Stimulated activated CD8-positive, alpha-beta memory T cell treated with anti-CD3 and anti-CD28 coated beads, Interleukin-4, amount 100 ng/mL, for 4 hours (primary cell): ENCODE measurements at places on chromosomes 6 and 20.
A peak's percentile ranks its signal among the peaks of the same experiment; 100 is the strongest.

GRCh38 chr20:45987108-45987780, 15.2 kb upstream of the ZNF335 start:
- DNase-seq, result peak; percentile 54

DNA sequence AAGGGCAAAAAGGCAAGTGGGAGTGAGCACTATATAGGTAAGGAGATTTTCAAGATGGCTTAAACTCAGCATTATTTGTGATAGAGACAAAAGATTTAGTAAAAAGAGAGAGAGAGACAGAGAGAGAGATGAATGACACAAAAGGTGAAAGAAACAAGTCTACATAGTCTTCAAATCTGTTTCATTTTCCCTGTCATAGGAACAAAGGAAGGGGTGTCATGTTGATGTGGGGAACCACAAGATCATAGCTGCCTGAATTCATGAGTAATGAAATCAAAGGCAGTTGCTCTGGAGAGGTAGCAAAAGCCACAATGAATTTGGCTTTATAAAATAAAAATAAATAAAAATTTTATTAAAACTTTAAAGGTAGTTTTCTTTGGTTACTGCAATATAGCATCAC, 67.2 kb upstream of the PHIP start:
- no peak for DNase-seq

DNA sequence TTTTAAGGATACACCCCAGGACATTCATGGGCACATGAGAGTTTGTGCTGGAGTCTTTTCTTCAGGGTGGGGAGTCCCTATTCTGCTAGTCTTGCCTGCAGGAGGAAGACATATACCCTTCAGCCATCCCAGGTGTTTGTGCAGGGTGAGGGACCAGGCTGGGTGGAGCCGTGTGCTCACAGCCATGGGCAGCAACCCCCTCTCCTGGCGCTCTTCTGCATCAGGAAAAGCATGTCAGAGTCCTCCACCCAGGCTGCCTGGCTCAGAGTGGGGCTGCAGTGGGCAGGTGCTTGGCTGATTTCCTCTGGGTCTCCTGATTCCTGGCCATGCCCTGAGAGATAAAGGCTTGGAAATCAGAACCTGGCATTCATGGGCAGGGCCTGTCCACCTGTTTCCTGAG, 22.7 kb upstream of the MLN start:
- DNase-seq, result no peak

DNA sequence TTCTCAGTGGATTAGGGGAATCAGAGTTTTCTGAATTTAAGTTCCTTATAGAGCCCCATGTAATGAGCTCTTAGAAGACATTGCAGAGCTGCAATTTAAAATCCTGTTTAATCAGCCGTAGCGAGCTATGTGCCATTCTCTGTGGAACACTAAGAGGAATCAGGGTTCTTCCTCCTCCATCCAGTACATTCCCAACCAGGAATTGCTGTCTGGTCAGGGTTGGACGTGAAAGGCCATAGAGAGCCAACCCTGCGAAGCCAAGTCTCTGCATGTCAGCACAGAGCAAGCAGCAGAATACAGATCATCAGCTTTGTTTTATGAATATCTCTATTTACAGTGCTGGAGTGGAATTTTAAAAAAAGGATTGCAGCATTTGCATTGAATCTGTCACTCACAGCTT, 366.0 kb downstream of the LAMA2 start:
- DNase-seq, result no peak

DNA sequence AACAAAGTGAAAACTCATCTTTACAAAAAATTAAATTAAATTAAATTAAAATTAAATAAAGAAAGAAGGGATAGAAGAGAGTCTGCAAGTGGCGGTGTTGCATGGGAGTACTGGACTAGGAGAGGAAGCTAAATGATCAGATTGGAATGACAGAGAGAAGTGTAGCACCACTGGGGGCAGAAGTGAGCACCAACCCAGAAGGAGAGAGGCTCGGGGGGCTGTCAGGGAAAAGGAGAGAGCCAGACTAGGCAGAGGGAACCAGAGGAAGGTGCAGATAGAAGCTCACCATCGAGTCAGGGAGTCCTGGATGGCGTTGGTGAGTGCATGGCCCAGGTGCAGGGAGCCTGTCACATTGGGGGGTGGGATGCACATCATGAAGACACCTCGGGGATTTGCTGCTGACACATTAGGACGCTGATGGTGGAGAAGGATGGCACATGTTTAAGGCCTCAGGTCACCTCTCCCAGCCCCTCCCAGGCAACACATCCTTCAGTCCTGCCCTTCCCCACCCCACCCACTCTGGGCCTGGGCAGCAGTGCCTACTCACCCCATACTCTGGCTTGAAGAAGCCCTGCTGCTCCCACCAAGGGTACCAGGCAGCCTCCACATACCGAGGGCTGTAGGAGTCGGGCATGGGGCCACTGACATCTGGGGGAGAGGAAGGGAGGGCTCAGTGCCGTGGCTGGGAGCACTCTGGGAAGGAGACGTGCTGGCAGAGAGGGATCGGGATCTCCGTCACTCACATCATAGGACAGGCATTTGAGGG, 4.0 kb downstream of the VARS1 start:
- no peak for DNase-seq

DNA sequence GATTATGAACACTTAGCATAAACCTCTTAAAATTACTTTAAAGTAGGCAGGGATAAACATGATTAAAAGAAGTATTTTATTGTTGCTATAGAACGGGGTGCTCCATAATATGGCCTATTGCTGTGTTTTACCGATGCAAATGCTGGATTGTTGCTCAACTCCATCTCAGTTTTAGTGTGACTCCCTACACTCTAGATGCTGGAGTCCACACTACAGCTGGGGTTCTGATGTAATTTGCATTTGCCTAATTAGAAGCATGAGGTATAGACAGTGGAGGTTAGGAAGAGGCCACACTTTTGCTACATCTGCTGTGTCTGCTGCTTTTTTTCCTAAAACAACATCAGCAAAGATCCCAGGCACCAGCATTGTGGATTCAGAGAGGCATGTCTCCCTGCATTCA, 6.7 kb upstream of the HMGN3 start:
- DNase-seq, result no peak

DNA sequence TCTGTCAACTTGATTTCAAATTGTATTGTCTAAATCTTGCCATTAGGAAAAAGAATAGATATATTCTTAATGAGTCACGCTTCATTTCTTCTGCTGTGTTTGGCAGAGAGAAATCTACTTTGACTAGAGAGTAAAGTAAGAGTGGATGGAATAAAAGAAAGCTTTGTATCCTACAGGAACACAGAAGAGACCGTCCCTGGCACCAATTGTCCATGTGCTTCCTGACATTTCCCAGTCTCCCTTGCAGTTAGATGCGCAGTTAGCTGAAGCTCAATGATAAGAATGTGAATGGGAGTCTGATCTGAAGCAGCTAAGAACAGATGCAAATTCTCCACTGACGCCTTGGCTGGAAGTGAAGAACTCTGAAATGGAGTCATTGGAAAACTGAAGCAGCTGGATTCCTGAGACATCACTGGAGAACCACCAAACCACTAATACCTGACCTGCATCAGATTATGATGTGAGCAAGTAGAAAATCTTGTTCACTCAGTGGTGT, 528.2 kb upstream of the MARCKS start:
- no peak for DNase-seq

DNA sequence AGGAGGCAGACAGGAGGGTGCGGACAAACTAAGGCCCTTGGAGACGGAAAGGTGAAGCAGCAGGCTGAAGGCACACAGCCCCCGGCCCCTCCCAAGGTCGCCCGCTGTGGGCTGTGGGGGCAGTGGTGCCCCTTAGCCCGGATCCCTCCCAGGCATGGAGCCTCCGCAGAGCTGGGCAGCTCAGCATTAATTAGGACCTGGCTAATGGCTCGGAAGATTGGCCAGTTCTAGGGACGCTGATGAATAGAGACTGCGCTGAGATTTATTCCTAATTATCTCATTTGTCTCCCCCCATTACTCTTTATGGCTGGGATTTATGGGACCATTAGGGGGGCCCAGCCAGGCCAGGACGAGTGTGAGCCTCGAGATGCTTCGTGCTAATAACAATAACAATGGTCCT, 20.4 kb downstream of the MDFI start:
- DNase-seq, result no peak

DNA sequence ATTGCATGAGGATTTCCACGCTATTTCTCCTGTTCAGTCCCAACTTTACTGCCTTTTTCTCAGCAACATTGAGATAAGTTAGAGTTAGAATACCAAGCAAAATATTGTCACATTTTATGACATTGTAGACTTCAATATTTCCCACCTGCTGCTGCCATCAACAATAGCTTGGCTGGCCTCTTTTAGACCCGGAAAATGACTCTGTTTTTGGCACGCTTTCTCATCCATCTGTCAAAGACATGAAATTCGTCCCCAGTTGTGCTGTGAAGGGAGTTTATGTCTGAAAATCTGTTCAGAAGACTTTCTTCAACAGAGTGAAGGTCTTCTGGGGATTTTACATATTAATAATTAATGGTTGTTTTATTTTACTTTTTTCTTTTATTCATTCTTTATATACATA, 857.3 kb downstream of the FRK start:
- no peak for DNase-seq

- no peak for DNase-seq
These were observed 249.4 kb downstream of the DLL1 start for GRCh38 chr6:170041526-170041925.

GRCh38 chr6:119791736-119792135, 442.2 kb upstream of the MAN1A1 start:
- DNase-seq, result no peak

- DNase-seq, result no peak
These were observed 79.4 kb downstream of the IYD start for GRCh38 chr6:150448221-150448620.

DNA sequence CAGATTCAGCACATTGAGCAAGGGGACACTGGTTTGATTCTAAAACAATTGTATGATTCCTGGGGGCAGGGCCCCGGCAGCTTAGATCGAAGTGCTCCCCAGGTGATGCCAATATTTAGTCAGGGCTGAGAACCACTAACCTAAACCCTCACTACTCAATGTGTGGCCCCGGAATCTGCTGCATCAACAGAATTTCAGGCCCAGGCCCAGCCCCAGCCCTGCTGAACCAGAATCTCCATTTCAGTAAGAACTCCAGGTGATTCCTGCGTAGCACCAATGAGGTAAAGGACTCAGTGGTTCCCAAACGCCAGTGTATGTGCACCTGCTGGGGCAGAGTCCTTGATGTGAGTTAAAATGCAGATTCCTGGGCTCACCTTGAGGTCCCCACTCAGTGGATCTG, 152.8 kb upstream of the KCNG1 start:
- no peak for DNase-seq

DNA sequence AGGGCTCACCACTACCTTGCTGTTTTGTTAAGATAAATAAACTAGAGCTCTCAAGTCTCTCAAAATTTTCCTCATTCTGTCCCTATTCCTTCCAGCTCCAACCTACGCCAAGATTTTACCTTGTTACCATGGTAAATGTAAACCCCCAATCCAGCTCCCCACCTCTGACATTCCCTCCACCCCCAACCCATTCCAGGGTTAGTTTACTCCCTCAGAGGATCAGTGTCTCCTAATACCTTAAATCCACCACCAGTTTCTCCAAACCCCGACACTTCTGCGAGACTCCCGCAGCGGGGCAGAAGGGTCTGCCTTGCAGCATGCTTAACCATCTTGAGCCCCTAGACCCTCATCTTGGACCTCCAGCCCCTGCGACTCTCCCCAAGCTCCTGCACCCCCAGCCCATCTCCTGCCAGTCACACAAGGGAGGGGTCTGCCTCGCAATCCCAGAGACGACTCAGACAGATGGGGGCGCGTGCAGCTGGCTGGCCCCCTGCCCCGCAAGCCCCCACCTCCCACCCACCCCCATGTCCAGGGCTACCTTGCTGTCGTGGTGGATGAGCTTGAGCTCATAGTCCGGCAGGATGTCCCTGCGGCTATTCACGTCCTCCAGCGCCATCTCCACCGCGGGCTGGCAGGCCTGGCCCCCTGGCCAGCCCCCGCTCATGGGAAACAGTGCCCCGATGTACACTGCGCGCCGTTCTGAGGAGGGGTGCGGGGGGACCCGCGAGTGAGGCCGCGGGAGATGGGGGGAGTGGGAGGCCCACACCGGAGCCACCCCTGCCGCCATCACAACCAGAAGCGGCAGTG, 5.8 kb downstream of the GABBR1 start:
- DNase-seq, result no peak

DNA sequence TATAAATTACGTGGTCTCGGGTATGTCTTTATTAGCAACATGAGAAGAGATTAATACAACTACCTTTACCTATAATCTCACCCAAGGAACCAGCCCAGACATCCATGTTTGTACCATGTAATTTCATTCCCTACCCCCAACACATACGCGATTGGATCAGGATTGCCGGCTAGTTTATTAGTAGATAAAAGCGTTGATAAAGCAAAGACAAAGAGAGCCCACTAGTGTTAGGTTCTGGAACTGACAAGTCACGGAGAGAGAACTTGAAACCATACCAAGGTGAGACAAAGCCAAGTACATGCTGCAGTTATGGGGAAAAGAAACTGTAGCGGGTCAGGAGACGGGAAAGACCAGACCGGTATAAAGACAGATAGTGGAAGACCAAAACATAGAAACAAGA, 37.4 kb upstream of the FAM135A start:
- DNase-seq, result no peak
